T-cell (primary cell): ENCODE measurements at places on chromosomes 1 and 21. TPM values are rescaled to one million over a fixed set of nuclear protein-coding genes. Genes with fewer than 3 reads are reported as not detected.

Gene GCSAML
- total RNA-seq = 0.26 TPM

Gene TSSK3
- total RNA-seq = 2.4 TPM

Gene C8A
- total RNA-seq = not detected

Gene SPTA1
- total RNA-seq = 0.03 TPM

DNA sequence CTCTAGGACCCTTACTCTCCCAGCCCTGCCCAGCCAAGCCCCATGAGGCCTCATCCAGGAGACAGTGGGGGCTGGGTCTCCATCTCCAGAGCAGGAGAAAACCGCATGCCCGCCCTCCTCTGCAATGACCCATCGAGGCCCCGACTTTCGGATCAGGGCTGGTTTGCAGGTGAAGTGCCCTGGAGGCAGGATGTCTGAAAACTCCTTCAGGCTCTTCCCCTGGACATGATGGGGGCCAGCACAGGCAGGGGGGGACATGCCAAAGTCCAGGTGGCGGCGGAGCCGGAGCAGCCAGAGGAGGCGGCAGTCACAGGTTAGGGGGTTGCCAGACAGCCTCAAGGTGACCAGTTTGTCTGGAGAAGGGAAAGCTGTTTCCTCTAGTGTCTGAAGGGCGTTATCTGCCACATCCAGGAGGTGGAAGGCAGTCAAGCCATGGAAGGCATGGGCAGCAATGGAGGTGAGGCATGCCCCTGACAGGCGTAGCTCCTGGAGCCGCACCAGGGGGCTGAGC is 3.9 kb downstream of the LINGO4 start:
- no peaks in the 10 kb centered on the region for H3K27me3 ChIP-seq
- H3K27ac ChIP-seq = no peak overlapping the region
- H3K4me1 ChIP-seq = no peaks in the 10 kb centered on the region
- no peak for DNase-seq
- H3K4me3 ChIP-seq = no peak overlapping the region
- no peaks in the 10 kb centered on the region for H3K36me3 ChIP-seq

DNA sequence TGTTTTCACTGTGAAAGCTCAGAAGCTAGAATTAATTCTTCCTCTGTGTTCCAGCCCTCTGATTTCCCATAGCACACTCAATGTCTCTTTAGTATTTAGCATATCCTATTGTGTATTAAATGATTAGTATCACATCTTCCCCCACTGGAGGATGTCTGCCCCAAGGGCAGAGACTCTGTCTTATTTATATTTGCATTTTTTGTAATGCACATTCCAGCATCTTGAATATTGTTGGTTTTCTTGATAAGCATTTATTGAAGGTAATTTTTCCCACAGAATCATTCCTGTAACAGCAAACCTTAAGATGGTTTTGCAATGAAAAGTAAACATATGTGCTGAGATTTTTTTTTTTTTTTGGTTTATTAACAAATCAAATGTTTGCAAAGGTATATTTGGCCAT is 34.1 kb downstream of the CENPF start:
- H3K27ac ChIP-seq = no peak overlapping the region
- no peaks in the 10 kb centered on the region for H3K27me3 ChIP-seq
- peaks cover 38% of the 10 kb centered on the region for H3K4me1 ChIP-seq
- no peak overlapping the region for H3K4me3 ChIP-seq

DNA sequence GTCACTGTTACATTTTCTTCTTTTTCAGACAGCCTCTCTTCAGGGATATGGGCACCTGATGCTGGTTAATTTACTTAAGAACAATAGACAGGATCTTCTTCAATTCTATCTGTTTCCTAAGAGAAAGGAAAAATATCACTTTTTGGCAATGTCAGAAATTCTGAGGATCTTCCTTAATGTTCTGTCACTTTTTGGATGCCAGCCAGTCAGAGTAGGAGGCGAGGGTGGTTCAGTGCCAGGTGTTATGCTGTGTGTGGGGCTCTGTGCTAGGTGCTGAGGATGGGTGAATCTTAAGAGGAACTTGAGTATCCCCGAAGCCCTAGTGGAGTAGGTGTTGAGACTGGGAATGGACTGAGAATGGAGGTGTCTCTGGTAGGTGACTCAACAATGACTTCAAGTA is 133.5 kb downstream of the UCK2 start:
- no peak overlapping the region for H3K27ac ChIP-seq
- no peak for DNase-seq
- H3K4me3 ChIP-seq = no peak overlapping the region
- no peaks in the 10 kb centered on the region for H3K36me3 ChIP-seq
- H3K27me3 ChIP-seq = no peaks in the 10 kb centered on the region
- no peaks in the 10 kb centered on the region for H3K4me1 ChIP-seq

DNA sequence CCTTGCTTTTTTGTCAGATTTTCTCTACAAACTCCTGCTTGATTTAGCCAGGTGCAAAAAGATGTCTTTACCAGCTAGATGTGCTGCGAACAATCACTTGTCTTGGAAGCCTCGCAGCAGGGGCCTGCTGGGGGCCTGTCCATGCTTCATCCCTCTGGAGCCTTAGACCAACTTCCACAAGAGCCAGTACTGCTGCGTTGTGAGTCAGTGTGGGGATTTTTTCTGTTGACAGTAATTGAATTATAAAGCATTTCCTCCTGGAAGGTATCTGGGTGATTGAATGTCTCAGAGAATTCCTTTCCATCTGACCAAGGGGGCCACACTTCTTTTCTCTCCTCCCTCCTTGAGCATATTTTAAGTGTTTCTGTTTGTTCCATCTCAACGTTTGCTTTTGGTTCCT is 40.4 kb upstream of the LDLRAP1 start:
- no peak overlapping the region for H3K4me3 ChIP-seq
- H3K36me3 ChIP-seq = peaks cover 8% of the 10 kb centered on the region
- H3K27me3 ChIP-seq = no peaks in the 10 kb centered on the region
- DNase-seq = no peak

DNA sequence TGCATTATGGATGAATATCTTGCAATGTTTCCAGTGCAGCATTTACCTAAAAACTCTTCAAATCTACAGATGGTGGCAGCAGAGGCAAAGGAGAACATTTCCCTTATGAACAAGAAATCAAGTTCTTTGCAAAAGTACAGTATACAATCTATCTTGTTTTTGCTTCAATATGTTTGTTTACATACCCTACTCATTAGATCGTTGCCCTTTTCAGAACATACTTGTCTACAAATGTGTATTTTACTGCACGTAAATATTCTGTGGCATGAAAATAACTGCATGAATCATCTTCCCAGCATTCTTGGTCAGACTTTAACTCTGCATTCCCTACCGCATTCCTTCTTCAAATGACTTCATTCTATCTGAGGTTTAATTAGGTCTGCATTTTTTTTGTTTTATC is 212.7 kb downstream of the ZP4 start:
- H3K36me3 ChIP-seq = no peaks in the 10 kb centered on the region
- DNase-seq = no peak
- H3K4me3 ChIP-seq = no peak overlapping the region

GRCh38 chr1:29695036-29695435 is 458.7 kb downstream of the PTPRU start:
- H3K4me3 ChIP-seq = no peak overlapping the region
- no peak for DNase-seq
- no peaks in the 10 kb centered on the region for H3K36me3 ChIP-seq
- H3K4me1 ChIP-seq = no peaks in the 10 kb centered on the region

GRCh38 chr1:193680247-193680923 is 494.0 kb upstream of the B3GALT2 start:
- H3K27me3 ChIP-seq = no peaks in the 10 kb centered on the region
- no peak for DNase-seq

GRCh38 chr1:115175596-115175995 is 86.3 kb upstream of the TSPAN2 start:
- H3K27ac ChIP-seq = no peak overlapping the region
- no peak overlapping the region for H3K4me3 ChIP-seq
- H3K36me3 ChIP-seq = no peaks in the 10 kb centered on the region
- no peak for DNase-seq

DNA sequence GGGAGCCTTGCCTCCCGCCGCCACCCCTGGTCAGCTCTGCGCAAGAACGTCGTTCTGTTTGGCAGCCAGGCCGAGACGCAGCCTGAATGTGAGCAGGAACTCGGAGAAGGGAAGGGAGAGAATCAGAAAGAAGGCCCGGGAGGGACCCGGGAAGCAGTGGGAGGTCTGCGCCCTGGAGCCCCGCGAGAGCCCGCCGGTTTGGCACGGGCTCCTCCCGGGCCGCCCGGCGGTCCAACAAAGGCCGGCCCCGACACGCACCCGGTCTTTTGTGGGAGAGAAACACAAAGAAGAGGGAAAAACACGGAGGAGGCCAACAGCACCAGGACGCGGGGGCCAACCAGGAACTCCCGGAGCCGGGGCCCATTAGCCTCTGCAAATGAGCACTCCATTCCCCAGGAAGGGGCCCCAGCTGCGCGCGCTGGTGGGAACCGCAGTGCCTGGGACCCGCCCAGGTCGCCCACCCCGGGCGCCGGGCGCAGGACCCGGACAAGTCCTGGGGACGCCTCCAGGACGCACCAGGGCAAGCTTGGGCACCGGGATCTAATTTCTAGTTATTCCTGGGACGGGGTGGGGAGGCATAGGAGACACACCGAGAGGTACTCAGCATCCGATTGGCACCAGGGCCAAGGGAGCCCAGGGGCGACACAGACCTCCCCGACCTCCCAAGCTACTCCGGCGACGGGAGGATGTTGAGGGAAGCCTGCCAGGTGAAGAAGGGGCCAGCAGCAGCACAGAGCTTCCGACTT is 2.7 kb upstream of the OLIG2 start:
- no peak overlapping the region for H3K27ac ChIP-seq
- H3K4me1 ChIP-seq = peaks cover 2% of the 10 kb centered on the region
- H3K4me3 ChIP-seq = peak overlapping the region; percentile 35
- no peak for DNase-seq
- H3K27me3 ChIP-seq = peaks cover 21% of the 10 kb centered on the region

- peaks cover 25% of the 10 kb centered on the region for H3K27me3 ChIP-seq
- H3K4me1 ChIP-seq = peaks cover 2% of the 10 kb centered on the region
- DNase-seq = no peak
- no peak overlapping the region for H3K4me3 ChIP-seq
- no peaks in the 10 kb centered on the region for H3K36me3 ChIP-seq
Measured at GRCh38 chr1:183038333-183038866, 15.2 kb downstream of the LAMC1 start.

DNA sequence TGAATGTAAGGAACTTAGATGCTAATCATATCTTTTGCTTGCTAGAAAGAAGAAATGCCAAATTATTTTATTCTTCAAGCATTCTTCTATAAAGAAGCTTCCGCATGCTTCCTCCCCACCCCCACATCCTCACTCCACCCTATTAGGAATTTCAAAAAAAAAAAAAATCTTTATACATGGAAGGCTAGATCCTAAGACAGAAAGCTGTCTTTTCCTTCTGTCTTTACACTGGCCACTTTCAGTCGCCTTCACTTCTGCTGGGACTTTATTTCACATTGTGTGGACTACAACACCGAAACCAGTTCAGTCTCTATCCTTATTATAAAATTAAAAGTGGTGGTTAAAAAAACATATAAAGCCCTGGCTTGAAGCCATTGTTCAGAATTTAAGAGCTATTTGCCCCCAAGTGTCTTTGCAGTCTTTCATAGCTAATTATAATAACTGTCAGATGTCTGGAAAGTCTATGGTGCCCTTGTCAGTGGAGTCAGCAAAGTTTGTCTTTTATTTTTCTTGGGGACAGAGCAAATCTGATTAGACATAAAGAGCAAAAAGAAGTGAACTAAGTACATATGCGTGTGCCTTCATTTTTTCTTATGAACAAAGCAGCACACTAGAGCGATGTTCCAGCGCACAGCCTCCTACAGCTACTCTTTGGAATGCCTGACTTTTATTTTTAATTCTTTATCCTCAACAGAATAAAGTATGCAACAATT is 297.7 kb downstream of the PTPRC start:
- peak overlapping the region; percentile 81 for H3K4me3 ChIP-seq
- H3K4me1 ChIP-seq = peaks cover 7% of the 10 kb centered on the region
- peak overlapping the region; percentile 66 for H3K27ac ChIP-seq
- no peaks in the 10 kb centered on the region for H3K36me3 ChIP-seq

DNA sequence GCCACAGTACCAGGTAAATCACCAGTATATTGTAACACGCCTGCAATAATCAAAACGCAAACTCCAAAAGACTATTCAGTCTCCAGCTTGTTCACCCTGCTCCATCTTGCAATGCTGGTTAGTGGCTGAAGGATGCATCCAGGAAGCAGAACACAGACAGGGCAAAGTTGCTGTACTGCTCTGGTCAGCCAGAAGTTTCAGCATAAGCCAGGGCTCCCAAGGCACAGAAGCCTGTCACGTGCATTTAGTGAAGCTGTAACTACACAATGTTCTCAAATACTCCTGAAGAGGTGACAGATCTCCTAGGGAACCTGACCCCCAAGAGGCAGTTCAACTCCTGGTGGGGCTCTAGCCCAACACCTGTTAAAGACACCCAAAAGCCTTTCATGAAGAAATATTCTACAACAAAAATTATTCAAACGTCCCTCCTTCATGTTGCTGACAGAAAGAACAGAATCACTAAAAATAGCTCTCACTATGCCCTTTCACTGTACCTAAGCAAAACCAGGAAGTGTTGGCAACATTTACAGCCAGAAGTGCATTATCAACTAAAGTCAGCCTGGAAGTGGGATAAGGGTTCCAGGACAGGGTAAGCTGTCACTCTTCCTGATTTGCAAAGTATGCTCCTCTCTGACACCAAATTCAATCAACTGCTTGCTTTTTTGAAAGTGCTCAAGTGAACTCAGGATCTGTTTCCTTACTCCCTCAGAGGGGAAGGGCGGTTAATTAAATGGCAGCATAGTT is 52.1 kb downstream of the SLC35D1 start:
- no peaks in the 10 kb centered on the region for H3K4me1 ChIP-seq
- H3K4me3 ChIP-seq = no peak overlapping the region

GRCh38 chr1:226223786-226224244 is 351 bp downstream of the MIXL1 start:
- no peak overlapping the region for H3K27ac ChIP-seq
- no peaks in the 10 kb centered on the region for H3K36me3 ChIP-seq
- peak; percentile 19 for DNase-seq

GRCh38 chr1:245715291-245715701 is 560.5 kb downstream of the KIF26B start:
- no peak overlapping the region for H3K27ac ChIP-seq
- no peaks in the 10 kb centered on the region for H3K36me3 ChIP-seq
- no peak overlapping the region for H3K4me3 ChIP-seq
